ENCODE measurements at places on chromosomes 2 and 18. TPM values are rescaled to one million over a fixed set of nuclear protein-coding genes. Genes with fewer than 3 reads are reported as not detected.

The LYPD6 gene
- total RNA-seq: not detected

The IL37 gene
- total RNA-seq: 0.39 TPM

The RAB6C gene
- total RNA-seq: not detected

The VSNL1 gene
- not detected for total RNA-seq

The OTOF gene
- total RNA-seq: 14.4 TPM

The ANKRD29 gene
- total RNA-seq: 0.20 TPM

The GAREM1 gene
- 0.15 TPM for total RNA-seq

The EGR4 gene
- total RNA-seq: 0.27 TPM

The FN1 gene
- 11.6 TPM for total RNA-seq

The RMND5A gene
- 25.6 TPM for total RNA-seq

The STON1 gene
- total RNA-seq: 1.6 TPM
